ENCODE measurements at places on chromosomes 1 and 21. TPM values are rescaled to one million over a fixed set of nuclear protein-coding genes. Genes with fewer than 3 reads are reported as not detected.

- DNase-seq = no peak
Measured at GRCh38 chr1:191279266-191279800, 801.7 kb upstream of the BRINP3 start.

GRCh38 chr21:36485476-36485875 lies 5.6 kb upstream of the CLDN14 start:
- no peak for DNase-seq

GRCh38 chr21:16534408-16535101 lies 804.8 kb downstream of the USP25 start:
- DNase-seq = no peak

- DNase-seq = no peak
Measured at GRCh38 chr1:226569879-226570547, 21.4 kb downstream of the STUM start.

DNA sequence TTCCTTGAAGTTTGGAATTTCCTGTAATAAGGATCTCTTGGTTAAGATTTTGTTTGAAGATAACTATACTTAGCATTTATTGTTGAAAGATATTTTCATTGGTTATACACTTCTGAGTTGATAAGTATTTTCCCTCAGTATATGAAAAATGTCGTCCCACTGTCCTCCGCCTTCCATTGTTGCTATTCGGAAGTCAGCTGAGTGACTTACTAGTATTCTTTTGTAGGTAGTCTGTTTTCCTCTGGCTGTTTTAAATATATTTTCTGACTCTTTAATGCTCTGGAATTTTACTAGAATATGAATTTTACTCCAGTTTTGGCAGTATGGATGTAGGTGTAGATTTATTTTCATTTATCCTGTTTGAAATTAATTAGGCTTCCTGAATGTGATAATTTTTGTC lies 498.7 kb upstream of the NFIA start:
- DNase-seq = no peak

DNA sequence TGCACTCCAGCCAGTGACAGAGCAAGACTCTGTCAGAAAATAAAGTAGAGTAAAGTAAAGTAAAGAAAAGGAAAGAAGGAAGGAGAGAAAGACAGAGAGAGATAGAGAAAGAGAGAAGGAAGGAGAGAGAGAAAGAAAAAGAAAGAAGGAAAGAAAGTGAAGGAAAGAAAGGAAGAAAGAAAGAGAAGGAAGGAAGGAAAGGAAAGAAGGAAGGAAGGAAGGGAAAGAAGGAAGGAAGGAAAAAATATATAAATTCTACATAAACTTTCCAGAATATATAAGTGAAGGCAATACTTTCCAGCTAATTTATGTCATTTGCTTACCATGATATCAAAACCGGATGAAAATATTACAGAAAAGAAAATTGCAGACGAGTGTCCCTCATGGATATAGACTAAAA lies 71.7 kb upstream of the GPR52 start:
- no peak for DNase-seq

GRCh38 chr1:3369446-3370076 lies 84.9 kb upstream of the ARHGEF16 start:
- no peak for DNase-seq

GRCh38 chr1:156448134-156448967 lies 52.2 kb downstream of the MEF2D start:
- DNase-seq = no peak

- no peak for DNase-seq
Measured at GRCh38 chr21:41884501-41885030, 5.4 kb upstream of the PRDM15 start.

The FUBP1 gene
- 21.9 TPM for polyA plus RNA-seq

The HPDL gene
- 1.1 TPM for polyA plus RNA-seq

The AADACL4 gene
- polyA plus RNA-seq = not detected

The THEM4 gene
- polyA plus RNA-seq = 36.3 TPM

The TFF2 gene
- polyA plus RNA-seq = 0.21 TPM

The MANEAL gene
- 6.1 TPM for polyA plus RNA-seq

The PSMB2 gene
- polyA plus RNA-seq = 76.2 TPM
